ENCODE measurements at places on chromosomes 11 and 22.

- DNase-seq: no peak
Measured at GRCh38 chr22:22086501-22087158, 104.0 kb upstream of the TOP3B start.

- no peak for DNase-seq
Measured at GRCh38 chr22:23938328-23939016, 22.5 kb downstream of the GSTT2B start.

GRCh38 chr11:102253020-102253715 is 64.1 kb upstream of the BIRC3 start:
- DNase-seq: no peak

DNA sequence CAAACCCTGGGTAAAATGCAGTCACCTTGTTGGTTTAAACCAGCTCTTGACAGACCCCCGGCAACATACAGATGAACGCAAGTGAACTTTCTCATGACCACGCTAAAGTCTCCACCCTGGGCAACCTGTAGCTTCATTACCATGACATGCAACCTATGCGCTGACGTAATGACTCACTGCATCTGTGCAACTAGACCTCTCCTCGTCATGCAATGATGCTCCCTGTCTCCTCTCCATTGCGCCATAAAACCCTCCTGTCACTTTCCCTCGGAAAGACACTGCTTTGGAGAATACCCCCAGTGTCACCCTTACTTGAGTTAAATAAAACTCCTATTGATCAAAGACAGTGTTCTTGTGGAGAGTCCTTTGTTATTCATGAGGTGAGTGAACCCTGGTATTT is 52.5 kb downstream of the RCN1 start:
- no peak for DNase-seq

GRCh38 chr11:46729110-46730027 is 10.4 kb downstream of the F2 start:
- no peak for DNase-seq

- no peak for DNase-seq
Measured at GRCh38 chr11:26944866-26945664, 48.8 kb upstream of the FIBIN start.

- no peak for DNase-seq
Measured at GRCh38 chr11:29996016-29996415, 20.8 kb downstream of the KCNA4 start.

DNA sequence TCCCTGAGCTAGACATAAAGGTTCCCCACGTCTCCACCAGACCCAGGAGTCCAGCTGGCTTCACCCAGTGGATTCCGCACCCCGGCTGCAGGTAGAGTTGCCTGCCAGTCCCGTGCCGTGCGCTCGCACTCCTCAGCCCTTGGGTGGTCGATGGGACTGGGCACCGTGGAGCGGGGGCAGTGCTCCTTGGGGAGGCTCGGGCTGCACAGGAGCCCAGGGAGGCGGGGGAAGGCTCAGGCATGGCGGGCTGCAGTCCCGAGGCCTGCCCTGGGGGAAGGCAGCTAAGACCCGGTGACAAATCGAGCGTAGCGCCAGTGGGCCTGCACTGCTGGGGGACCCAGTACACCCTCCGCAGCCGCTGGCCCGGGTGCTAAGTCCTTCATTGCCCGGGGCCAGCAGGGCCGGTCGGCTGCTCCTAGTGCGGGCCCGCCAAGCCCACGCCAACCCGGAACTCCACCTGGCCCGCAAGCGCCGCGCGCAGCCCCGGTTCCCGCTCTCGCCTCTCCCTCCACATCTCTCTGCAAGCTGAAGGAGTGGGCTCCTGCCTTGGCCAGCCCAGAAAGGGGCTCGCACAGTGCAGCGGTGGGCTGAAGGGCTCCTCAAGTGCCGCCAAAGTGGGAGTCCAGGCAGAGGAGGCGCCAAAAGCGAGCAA is 9.5 kb upstream of the TREH start:
- no peak for DNase-seq

GRCh38 chr11:96197801-96198701 is 144.9 kb downstream of the MAML2 start:
- no peak for DNase-seq

GRCh38 chr22:42493393-42493792 is 26.2 kb downstream of the RRP7A start:
- no peak for DNase-seq

DNA sequence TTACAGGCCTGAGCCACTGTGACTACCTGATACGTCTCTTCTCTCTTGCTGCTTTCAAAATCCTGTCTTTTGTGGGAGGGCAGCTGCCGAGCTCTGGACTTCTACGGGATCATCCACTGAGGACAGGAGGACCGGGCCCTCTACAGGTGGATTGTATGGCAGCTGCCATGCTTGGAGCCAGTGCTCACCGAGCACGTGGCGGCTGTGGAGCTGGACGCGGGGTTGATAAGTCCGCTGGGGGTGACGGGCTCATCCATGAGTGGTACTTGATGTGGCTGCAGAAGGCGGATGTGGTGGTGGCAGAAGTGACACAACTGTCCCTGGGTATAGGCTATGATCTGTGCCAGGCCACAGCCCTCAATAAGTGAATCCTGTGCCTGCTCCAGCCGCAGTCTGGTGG is 1.8 kb upstream of the CYP2D6 start:
- no peak for DNase-seq

DNA sequence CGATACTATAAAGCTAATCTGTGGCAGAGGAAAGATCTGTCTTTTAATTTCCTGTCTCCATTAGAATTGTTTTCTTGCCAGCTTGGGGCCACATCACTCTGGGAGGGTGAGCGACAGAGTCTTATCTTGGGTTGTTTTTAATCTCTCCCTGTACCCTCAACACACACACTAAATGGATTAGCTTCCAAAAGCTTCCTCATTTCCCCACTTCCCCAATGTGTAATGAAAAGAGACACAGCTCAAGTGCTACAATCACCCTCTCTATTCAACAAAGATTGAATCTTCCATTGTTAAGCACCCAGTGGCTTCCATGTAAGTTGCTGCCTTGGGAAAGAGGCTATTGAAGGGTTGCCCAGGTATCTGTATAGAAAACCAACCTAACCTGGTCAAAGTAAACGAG is 6.1 kb upstream of the ASCL3 start:
- DNase-seq: peak; percentile 24

DNA sequence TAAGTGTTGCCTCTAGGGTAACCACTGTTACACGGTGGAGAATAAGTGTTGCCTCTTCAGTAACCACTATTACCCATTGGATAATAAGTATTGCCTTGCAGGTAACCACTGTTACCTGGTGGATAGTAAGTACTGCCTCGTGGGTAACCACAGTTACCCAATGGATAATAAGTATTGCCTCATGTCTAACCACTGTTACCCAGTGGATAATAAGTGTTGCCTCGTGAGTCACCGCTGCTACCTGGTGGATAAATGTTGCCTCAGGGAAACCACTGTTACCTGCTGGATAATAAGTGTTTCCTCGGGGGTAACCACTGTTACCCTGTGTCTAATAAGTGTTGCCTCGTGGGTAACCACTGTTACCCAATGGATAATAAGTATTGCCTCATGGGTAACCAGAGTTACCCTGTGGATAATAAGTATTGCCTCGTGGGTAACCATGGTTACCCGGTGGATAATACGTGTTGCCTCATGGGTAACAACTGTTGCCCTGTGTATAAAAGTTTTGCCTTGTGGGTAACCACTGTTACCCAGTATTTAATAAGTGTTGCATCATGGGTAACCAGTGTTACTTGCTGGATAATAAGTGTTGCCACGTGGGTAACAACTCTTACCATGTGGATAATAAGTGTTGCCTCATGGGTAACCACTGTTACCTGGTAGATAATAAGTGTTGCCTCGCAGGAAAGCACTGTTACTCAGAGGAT is 12.3 kb upstream of the NXPE4 start:
- DNase-seq: no peak

- DNase-seq: no peak
Measured at GRCh38 chr11:30388957-30389356, 66.1 kb downstream of the ARL14EP start.

DNA sequence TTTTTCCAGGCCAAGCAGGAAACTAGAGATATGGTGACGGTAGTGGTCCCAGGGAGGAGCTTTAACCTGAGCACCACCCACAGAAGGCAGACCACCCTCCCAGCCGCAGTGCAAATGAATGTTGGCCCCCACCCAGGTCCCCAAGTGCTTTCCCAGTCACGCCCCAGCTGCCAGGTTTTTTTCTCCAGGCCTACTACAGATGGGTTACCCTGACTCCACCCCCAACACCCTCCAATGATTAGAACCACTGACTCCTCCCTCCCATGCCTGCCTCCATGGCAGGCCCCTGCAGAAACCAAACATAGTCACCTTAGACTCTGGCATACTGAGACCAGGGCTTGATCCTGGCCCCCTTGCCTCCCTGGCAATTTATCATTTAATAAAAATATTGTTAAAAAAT is 58.7 kb upstream of the CHST1 start:
- no peak for DNase-seq

DNA sequence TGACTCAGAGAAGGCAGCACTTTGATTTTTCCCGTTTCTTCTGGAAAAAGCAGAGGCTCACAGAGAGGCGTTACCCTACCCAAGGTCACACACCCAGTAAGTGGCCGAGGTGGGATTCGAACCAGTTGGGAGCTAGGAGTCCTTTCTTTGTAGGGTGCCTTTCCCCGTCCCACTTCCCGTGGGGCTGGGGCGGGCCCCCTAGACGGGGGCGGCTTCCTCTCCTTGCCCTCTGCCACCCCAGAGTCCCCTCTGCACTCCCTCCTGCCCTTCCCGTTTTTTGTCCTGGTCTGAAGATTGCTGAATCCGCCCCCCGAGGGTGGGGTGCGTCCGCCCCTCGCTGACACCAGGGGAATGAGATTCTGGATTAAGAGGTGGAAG is 747 bp downstream of the TPCN2 start:
- peak; percentile 37 for DNase-seq

- DNase-seq: no peak
Measured at GRCh38 chr22:21697021-21697771, 31.4 kb downstream of the PPIL2 start.

DNA sequence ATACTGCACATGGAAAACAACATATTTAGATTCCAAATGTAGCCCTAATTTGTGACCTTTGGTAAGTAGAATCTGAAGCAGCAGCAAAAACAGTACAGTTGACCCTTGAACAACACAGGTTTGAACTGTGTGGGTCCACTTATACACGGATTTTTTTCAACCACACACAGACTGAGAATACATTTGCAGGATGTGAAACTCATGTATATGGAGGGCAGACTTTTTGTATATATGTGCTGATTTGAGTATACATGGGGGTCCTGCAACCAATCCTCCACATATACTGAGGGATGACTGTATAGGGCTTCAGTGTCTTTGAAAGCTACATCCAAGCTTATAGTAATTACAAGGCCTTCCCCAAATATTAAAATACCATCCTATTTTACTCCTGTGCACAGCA is 120.5 kb downstream of the MPPED2 start:
- DNase-seq: no peak

Measured in GDM1 (cell line).